ENCODE measurements at places on chromosomes 12 and 14.

- DNase-seq, result peak; percentile 10
Observed at GRCh38 chr12:27179400-27180214, 64.5 kb upstream of the STK38L start.

GRCh38 chr12:11347810-11348209 is 37.6 kb upstream of the PRB4 start:
- no peak for DNase-seq

DNA sequence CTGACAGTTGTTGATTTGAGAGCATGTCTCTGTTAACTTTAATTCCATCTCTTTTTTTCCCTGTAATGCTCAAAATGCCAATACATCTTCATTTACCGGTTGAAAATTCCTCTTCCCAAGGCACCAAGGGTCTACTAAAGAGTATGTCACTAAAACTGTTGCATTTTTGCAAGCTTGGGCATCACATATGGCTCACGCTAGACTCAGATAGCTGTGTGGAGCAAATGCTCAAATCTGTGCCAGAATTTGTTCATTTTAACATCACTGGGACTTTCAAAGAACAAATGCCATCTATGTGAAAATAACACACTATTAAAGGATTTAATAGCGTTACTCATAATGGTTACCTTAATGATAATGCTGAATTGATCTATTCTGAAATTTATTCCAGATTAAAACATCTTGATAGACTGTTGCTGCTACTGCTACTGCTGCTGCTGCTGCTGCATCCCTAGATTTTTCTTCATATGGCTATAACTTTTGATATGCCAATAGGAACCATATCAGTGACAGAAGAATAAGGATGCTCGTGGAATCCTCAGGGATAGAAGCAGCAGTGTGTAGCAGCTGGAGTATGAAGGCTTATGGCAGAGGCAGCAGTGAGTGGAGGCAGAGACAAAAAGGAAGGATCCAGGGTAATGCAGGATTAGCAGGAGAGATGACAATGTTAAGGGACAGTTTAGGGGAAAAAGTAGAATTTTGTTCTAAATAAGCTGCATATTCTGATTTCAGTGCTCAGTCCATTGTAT is 57.3 kb downstream of the MGAT4C start:
- DNase-seq, result no peak

DNA sequence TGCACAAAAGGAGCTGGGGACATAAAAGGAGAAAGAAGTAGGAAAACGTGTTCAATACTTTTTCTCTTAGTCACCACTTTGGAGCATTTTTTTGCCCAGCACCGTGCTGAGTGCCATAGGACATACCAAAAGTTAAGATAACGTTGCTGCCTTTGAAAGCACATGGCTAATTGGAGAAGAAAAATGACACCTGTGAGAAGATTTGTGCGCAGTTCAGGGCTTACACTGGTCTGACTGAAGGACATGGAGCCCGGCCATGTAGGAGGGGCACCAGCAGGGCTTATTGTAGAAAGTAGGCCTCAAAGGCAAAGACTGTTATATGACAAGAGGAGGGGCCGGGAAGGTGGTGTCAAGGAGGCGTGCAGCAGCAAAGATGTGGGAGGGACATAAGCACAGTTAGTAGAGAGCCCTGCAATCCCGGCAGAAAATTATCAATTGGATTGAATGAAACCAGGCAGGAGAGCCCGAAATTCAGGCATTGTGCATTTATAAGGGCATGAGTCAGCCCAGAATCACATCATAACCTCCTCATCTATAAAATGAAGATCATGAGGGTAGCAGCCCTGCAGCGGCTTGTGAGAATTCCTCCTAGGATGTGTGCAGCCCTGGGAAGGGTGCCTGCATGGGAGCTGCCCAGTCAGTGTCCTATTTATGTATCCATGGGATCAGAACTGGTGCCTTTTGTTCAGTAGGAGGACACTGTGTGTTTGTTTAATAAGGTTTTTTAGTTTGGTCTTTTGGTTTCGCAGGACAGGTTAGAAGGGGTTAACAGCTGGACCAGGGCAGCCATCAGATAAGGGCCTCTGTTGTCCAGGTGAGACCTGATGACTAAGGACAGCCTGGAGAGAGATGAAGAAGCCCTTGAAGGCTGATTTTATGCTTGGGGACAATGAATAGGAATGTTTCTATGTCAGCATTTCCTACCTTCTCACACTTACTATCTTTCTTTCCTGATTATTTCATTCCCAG is 122.4 kb downstream of the GPR135 start:
- DNase-seq, result no peak

GRCh38 chr12:84128117-84128991 is 784.2 kb downstream of the SLC6A15 start:
- no peak for DNase-seq

DNA sequence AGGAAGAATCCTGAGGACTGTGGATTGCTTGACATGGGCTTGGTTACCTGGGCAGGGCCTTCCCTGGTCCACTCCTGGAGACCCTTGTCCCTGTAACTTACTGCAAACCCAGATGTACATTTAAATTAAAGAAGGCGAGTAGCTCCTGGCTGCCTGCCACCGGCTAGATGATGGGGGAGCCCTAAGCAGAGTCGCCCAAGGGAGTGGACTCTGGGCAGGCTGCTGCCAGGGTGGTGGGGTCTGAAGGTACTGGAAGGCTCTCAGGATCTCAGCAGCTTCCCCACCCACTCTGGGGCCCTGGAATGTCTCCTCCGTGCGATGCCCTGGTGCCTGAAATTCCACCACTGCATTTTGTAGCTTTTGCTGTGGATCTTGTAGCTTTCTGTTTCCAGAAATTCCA is 74.7 kb downstream of the FBXL14 start:
- no peak for DNase-seq

All from CD4-positive, alpha-beta T cell treated with Interleukin-21 for 1 hour (primary cell).